ENCODE measurements at places on chromosomes 4 and X.

GRCh38 chrX:2665387-2666304 is 25.4 kb upstream of the CD99 start:
- DNase-seq = no peak

GRCh38 chr4:153273751-153274150 is 69.5 kb downstream of the TRIM2 start:
- DNase-seq = no peak

- DNase-seq = no peak
These were observed 108.9 kb upstream of the TEX13D start for GRCh38 chrX:124223524-124223923.

DNA sequence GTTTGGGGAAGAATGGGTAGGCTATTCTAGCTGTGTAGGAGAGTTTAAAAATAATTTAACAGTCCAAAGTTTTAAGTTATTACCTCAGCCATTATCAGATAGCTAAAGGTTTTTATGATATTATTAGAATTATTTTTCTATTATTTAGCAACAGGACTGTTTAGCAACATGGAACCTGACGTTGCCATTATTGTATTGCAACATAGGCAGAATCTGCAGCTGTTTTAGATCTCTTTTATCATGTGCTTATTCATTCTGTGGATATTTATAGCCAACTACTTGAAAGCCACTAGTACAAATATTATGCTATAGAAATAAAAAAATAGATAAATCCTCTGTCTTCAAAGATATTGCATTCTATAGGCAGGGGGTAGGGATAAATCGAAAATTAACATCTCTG is 382.0 kb upstream of the TRAM1L1 start:
- no peak for DNase-seq

- DNase-seq = no peak
These were observed 113.2 kb downstream of the ENOX2 start for GRCh38 chrX:130789793-130790192.

GRCh38 chr4:1344696-1345095 is 2.3 kb upstream of the UVSSA start:
- no peak for DNase-seq

DNA sequence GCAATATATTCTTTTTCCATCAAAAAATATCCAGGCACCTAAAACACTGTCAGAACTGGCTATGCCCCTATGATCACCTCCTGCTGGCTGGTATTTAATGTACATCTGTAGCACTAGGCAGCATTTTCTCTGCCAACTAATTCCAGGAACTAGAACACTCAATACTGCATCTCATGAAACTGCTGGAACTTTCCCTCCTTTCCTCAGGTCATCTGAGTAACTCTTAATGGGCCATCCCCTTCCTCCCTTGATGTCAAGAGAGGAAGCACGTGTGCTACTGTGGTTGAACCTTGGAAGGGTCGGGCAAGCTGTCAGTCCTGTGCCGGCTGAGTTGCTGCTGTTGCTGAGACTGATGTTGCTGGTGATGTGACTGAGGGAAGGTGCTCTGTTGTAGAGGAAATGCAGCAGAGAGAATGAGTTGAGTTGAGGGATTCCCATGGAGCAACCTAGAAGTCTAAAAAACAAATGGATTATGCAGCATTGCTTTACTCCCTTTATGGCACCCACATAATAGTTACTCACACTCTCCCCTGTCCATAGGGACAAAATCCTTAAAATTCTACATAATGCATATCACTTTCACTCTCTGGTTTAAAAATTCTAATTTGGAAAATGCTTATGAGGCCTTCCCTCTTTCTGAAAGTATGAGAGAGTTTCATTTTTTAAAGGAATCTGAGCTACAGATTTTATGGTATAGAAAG is 39.5 kb downstream of the TMEM165 start:
- DNase-seq = peak; percentile 2
